ENCODE measurements at places on chromosomes 4 and X.

DNA sequence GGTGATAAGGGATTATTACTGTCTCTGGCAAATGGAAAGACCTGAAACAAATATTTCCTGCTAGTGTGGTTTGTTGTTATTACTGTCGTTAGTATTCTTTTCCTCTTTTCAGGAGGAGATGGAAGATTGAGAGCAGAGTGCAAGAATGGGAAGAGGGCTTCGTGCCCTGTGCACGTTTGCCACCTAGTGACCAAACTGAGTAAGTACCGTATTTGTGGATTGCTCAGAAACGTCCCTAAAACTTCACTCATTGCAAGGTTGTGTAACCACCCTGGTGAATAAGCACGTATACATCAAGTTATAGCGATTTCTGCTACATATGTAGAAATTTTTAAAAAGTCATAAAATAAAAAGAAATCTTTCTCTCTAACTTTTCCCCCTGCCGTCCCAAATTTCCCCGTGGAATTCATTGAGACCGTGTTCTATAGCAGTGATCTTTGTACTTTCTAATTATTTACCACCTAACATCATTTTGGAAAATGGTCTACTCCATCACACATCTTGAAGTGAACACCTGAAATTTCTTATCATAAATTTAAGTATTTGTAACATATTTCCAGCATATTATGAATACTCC, 24.3 kb downstream of the LINC00632 start:
- no peak for DNase-seq

DNA sequence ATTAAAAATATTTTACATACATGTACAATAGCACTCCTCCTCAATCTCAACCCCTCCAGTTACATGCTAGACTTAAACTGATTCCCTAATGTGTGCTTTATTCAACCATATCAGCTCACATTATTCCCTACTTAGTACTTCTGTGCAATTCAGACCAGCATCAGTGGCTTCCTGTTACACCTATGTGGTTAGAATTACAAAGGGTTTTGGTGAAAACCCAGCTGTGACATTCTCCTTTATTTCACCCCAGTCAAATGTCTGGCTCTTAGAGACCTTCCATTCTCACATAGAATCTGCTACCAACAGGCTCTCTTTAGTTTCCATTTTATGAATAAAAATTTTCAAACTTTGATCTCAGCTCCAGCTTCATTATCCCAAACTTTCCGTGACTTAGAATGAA, 85.2 kb upstream of the SLC7A11 start:
- DNase-seq, result no peak

DNA sequence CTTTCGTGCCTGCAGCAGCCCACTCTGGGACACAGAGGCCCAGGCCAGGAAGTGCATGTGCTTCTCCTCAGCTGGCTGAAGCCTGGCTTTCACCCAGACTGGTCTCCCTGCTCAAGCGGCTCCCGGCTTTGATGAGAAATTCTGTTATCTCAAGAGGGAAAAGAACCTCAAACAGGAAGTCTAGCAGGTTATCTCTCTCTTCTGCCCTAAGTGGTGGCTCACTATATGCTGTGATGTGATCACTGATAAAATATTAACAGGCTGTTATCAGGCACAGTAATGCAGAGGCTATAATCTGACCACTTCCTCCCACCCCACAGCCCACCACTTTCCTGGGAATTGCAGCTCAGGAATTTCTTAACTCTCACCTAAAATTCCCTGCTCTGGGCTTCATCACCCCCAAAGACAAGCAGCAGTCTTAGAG, 13.3 kb downstream of the CLDN2 start:
- no peak for DNase-seq

- DNase-seq, result no peak
Observed at GRCh38 chr4:109921384-109921808, 8.7 kb downstream of the EGF start.

GRCh38 chr4:108270466-108271450, 102.0 kb upstream of the LEF1 start:
- no peak for DNase-seq

DNA sequence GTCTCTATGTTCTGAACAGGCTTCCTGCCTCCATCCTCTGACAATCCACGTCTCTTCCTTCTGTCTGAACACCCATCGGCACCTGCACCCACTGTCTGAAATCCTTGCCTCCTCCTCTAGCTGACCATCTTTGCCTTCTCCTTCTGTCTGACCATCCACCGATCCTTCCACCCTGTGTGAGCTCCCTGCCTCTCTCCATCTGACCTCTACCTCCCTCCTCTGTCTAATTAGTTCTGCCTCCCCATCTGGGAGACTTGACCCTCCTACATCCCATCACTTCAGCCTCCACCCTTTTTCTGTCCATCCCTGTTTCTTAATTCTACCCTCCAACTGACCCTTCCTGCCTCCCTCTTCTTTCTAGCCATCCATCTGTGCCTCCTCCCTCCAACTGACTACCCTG, 10.0 kb downstream of the SLC38A5 start:
- DNase-seq, result no peak

- peak; percentile 75 for DNase-seq
Observed at GRCh38 chr4:82462415-82462831, 32.0 kb downstream of the ENOPH1 start.

- no peak for DNase-seq
Observed at GRCh38 chrX:40090961-40091360, 6.8 kb downstream of the BCOR start.

- DNase-seq, result no peak
Observed at GRCh38 chr4:188435381-188435780, 296.1 kb downstream of the TRIML1 start.

DNA sequence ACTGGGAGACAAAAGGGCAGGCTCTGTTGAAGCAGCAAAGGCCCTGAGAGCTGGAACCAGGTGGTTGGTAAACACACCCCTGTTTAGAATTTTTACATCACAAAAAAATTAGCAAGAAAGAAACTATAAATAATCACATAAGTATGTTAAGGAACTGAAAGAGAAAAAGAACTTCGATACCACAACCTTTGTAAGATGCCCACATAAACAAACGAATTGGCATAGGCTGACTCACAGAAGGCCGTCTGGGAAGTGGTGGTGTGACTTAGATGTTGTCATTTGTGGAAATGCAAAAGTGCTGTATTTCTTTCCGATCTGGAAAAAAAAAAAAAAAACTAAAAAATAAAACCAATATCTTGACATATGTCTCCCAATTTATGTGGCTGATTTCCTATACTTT, 235.1 kb downstream of the USP46 start:
- no peak for DNase-seq

DNA sequence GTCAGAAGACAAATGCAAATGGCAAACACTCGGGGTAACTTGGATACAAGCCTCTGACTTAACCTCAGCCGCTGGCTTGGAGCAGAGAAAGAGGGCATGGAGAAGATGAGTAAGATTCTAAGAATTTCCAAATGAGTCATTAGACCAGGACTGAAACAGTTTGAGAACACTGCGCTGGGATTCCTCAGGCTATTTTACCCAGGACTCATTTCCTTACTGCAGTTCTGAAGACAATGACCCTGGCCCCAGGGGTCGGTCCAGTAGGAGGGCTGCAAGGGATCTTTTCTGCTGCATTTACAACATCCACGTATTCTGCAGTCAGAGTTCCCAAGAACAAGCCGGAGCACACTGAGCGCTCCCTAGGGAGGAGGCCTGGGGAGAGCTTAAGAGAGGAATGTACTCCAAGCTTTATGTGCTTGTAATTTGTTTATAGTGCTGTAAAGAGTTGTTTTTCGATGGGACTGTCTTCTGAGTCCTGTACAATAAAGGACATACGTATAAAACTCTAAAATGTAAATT, 27.3 kb upstream of the SORBS2 start:
- DNase-seq, result no peak

DNA sequence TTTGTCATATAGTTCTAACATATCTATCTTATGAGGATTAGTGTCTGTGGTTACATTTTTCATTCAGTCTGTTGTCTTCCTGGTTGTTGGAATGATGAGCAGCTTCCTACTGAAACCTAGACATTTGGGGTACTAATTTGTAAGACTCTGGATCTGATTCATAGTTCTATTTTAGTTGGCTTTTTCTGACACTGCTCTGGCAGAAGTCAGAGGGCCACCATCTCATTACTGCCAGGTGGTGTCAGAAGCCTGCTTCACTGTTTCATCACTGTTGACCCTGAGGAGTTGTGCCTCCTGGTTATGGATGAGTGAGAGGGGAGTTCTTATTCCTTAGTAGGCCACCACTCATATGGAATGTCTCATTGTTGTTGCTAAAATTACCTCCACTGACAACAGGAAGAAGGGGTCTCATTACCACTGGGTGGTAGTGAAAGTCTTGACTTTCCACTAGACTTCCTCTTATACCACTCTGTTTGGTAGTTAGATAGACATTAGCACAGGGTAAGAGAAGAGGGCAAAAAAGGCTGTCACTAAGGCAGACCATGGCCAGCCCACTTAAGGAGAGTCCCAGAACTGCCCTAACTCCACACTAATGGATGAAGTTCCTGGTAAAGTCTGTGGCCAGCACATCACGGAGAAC, 395.2 kb downstream of the SPOCK3 start:
- DNase-seq, result no peak

DNA sequence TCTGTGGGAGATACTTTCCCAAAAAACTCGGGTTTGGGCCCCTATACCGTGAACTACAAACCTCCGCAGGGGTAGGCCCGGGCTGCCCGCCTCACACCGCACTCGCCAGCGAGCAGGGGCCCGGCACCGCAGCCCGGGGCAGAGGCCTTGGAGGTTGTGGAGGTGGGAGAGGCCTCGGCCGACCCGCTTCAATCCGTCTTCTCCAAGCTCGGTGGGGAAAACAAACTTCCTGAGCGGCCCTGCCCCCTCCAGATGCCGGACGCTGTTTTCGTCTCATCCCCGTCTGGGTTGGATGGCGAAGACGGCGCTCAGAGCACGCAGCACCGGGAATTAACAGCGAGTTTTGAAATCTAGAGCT, 442 bp upstream of the MCUB start:
- DNase-seq, result peak; percentile 16

DNA sequence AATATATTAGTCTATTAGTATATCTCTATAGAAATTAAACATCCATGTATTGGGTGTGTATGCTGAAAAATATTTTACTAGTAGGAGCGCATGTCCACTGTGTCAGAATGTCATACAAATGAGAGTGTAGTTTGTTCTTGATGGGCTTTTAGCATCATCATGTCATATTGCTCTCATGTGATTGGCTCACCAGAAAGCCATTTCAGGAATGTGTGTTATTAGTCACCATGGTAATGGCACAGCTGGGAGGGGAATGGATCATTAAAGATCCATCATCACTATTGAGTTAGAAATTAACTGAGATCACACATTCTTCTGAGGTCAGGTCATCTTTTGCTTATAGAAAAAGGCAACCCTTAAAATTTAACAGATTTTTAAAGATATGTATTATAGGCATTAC, 77.3 kb downstream of the PHEX start:
- no peak for DNase-seq

DNA sequence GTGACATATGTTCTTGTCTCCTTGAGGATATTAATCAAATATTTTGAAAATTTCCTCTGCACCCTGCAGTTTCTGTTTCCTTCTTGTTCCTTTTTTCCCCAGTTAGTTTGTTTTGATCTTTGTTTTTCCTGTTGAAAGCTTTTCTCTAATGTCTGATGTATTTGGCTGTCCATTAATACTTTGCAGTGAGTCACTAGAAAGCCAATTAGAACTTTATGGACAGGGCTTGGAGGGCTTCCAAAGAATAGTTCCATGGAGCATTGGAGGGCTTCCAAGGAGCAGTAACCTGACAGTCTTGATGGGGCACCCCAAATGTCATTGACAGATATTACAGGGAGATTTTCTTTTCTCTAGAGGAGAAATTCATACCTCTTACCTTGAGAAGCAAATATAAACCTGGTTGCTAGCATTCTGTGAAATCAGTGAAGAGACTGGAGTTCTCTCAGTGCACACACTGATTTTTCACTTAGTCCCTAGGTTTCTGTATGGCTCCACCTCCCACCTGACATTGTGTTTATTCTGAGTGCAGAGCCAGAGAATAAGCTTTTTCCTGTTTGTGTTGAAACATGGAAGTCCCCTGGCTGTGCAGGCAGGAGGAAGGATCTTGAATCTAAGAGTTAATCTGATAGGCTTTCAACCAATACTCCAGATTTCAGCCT, 26.5 kb downstream of the SPARCL1 start:
- DNase-seq, result no peak

DNA sequence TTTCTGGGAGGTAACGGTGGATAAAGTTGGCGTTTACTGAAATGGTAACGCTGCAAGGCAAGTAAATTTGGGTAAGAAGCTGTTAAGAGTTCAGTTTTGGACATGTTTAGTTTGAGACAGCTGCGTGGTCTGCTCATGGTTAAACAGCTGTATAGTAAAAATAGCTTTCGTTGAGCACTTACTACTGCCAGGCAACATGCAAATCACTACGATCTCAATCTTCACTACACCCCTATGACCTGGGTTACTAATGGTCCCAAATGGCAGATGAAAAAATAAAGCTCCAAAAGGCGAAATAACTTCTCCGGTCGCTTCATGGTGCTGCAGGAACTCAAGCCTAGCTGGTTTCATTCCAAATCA, 22.2 kb downstream of the FABP2 start:
- DNase-seq, result no peak

- no peak for DNase-seq
Observed at GRCh38 chr4:59339631-59340030, 1860.5 kb upstream of the ADGRL3 start.

GRCh38 chr4:3077796-3078195, 3.3 kb downstream of the HTT start:
- no peak for DNase-seq

- no peak for DNase-seq
Observed at GRCh38 chr4:24978291-24979075, 52.3 kb downstream of the LGI2 start.

- no peak for DNase-seq
Observed at GRCh38 chr4:159735281-159736207, 632.7 kb downstream of the RAPGEF2 start.

GRCh38 chrX:41667631-41668030, 21.1 kb upstream of the GPR34 start:
- DNase-seq, result no peak

DNA sequence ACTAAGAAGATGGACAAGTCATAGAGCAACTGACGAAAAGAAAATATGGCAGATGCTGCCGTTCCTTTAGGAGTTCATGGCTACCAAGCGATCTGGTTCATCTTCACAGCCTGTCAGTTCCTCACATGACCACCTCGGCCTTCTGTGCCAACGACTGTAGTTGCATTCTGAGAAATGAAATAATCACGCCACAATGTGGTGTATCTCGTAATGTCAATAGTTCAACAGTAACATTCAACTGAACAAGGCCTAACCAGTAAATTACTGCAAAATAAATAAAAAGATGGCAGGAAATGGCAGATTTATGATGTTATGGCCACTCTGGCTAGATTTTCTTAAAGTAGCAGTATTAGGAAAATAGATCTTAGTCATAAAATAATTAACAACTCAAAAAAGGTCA, 4.4 kb downstream of the GPRIN3 start:
- peak; percentile 47 for DNase-seq

GRCh38 chr4:19829101-19829500, 422.6 kb upstream of the SLIT2 start:
- no peak for DNase-seq

DNA sequence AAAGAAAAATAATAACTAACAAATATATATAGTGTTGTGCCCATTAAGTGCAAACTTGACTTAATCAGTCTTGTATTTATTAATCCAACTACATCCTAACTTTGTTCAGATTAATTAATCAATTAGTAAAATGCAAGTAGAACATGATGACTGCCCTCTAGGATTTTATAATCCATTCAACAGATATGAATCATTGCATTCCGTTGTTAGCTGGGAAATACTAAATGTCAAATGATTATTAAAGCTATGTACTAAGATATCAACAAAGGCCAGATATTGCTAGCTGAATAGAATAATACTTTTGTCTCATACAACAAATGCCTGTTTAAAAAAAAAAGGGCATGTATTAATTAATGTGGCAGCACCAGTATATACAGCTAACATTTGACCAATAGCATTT, 1366.3 kb downstream of the STIM2 start:
- no peak for DNase-seq
